ENCODE measurements at places on chromosomes 2 and 18.

GRCh38 chr2:61220768-61221167 lies 58.8 kb downstream of the C2orf74 start:
- no peak for DNase-seq

DNA sequence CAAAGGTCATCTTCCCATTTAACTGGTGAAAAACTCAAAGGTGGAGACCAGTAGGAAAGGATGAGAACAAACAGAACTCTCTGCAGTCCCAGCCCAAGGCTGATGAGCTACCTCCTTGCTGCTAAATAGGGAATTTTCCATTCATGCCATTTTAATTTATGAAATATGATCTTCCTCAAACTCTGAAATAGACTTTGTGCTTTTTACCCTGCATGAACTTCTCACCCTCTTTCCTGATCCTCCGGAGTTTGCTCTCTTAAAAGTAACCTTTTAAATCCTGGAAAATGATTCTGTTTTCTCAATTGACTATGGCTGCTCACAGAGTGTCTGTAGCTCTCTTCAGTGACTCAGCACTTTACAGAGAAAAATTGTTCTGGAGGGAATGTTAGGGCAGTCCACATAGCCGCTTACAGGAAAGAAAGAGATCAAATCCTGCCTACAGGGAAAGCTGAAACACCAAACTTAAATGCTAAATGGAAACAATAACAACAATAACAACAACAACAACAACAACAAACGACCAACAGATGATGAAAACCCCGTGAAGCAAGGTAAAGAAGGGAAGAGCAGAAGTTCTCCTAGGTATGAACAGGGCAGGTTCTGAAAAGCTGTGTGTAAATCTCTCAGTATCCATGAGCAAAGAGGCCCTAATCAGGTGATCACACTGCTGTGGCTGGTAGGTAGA lies 79.8 kb upstream of the SESTD1 start:
- no peak for DNase-seq

- DNase-seq, result no peak
These were observed 78.5 kb downstream of the SESTD1 start for GRCh38 chr2:179186126-179186525.

- no peak for DNase-seq
These were observed 83.3 kb downstream of the SMIM21 start for GRCh38 chr18:75344161-75344560.

GRCh38 chr18:37844209-37844970 lies 278.8 kb upstream of the CELF4 start:
- no peak for DNase-seq

DNA sequence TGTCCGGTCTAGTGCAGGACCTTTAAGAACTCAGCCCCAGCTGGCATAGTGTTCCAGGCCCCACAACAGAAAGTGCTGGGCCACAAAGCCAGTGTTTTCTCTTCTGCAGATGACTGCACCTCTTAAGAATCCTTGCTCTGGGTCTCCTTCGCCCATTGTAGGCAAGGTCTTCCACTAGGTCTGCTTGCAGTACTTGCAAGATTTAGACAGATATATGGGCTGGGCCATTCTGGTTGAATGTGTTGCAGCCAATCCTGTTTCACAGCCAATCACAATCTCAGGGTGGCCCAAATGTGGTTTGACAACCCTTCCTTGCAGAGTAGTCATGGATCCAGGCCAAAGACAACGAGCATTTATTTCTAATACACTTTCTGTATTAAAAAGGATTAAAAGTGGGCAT lies 13.1 kb upstream of the PIEZO2 start:
- no peak for DNase-seq

DNA sequence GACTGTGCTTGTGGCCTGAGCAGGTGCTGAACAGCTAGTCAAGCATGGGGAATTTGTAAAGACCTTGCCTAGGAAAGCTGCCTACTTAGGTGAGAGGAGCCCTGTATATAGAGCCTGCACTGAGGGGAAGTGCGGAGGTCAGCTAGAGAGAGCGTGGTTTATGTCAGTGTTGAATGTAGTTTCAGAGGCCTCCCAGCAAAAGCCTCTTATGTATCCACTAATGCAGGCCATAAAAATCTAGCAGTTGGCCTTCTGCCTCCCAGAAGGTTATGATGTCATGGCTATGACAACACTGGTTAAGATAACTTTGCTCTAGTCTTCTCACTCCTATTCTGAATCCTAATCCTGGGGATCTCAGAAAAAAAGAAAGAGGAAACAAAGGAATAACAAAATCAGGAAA lies 88.9 kb downstream of the ASXL3 start:
- DNase-seq, result no peak

DNA sequence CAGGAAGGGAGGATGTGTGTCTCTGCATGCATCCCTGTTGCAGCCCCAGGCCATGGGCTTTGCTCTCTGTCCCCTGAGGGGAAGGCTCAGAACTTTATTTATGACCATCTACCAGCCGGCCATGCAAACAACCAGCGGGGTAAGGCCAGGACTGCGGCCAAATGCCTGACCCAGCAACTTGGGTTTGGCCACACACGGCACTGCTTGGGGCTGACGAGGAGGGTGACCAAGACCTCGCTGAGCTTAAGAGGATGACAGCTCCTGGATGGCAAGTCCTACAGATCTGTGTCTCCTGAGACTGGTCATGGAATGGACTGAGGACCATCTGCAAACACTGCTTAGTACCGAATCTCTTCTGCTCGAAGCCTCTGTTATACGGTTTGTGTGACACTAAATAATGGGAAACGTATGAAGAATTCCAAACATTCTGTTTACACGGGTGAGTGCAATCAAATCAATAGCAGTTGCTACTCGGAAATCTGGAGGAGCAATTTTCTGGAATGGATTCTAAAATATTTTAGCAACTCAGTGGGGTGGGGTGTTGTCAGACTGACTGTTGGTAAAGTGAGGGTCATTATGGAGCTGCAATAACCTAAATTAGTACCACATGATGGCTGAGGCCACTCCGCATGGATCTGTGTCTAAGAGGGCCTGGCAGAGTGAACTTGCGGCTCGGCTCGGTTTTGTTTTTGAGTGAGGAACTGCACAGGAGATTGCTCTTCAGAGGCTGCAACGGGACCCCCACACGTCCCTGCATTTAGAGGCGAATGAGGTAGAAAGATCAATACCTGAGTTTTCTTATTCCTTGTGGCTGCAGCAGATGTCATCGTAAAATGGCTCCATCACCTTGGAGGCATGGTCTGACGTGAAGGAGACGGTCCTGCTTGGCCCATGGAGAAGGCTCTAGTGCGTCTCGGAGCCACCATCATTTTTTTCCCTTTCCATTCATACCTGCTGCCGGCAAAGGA lies 26.6 kb downstream of the TMEM18 start:
- no peak for DNase-seq

All from SHP77 treated with DMSO at 0.1 percent for 48 hours (cell line).